ENCODE measurements at places on chromosomes 6 and 20. TPM values are rescaled to one million over a fixed set of nuclear protein-coding genes. Genes with fewer than 3 reads are reported as not detected.
A peak's percentile ranks its signal among the peaks of the same experiment; 100 is the strongest.

UNC93A gene
- not detected for total RNA-seq

PGC gene
- total RNA-seq, result not detected

DNA sequence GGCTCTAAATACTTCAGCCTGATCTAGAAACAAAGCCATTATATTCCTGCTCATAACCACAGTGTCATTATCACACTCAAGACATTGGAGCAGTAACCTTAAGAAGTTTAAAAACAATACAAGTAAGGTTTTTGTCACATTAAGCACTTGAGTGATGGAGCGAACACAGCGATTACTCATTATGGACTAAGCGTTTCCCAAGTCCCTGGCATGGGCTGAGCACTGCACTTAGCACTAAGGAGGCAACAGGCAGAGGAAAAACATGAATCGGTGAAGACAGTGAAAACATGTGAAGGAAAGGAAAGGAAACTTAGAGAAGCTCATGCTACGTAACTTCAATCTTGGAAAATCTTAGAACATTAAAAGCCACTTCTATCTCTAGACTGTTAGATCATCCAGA is 108.7 kb downstream of the SLC24A3 start:
- no peak for DNase-seq

DNA sequence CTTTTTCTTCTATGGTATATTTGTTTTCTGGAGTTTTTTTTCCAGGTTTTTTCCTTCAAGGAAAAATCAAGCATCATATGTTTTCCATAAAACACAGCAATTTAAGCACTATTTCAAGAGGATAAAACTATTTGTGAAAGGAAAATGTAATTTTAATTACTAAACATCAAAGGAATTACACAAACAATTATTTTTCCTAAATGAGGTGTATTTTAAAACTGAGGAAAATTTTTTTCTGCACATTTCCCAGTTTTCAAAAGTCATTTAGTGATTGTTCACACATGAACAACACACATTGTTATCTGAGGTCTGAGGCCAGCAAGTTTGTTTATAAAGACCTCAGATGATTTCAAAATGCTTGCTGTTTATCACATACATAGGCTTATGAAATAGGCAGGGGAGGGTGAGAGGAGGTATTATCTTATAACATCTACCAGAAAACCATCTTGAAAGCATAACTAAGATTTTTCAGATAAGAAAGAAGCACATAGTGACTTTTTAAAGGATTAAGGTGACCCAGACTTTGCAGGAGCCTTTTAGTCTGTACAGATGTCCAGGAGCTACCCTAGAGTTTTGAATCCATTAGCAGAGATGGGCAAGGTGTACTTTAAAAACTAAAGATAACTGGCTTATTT is 381.6 kb downstream of the GJA1 start:
- DNase-seq, result no peak

SLC52A3 gene
- total RNA-seq, result not detected

TAB2 gene
- total RNA-seq, result 19.0 TPM

CLVS2 gene
- not detected for total RNA-seq

TCP11 gene
- 0.13 TPM for total RNA-seq

DNA sequence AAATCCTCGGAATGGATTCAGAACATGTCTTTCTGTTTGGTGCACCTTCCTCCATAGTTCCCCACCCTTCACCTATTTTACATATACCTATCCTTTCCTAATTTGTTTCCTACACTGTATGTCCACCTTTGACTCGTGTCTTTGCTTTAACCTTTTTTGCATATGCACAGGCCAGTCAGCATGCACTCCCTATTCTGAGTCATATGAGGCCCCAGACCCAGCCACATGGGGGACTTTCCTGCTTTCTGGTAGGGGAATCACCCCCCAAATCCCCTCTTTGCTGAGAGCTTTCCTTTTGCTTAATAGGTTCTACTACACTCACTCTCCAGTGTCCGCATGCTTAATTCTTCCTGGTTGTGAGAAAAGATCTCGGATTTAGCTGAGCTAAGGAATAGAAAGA is 393.8 kb upstream of the IMPG1 start:
- DNase-seq, result no peak

CENPB gene
- total RNA-seq, result 77.4 TPM

OR2B6 gene
- total RNA-seq, result not detected

DNA sequence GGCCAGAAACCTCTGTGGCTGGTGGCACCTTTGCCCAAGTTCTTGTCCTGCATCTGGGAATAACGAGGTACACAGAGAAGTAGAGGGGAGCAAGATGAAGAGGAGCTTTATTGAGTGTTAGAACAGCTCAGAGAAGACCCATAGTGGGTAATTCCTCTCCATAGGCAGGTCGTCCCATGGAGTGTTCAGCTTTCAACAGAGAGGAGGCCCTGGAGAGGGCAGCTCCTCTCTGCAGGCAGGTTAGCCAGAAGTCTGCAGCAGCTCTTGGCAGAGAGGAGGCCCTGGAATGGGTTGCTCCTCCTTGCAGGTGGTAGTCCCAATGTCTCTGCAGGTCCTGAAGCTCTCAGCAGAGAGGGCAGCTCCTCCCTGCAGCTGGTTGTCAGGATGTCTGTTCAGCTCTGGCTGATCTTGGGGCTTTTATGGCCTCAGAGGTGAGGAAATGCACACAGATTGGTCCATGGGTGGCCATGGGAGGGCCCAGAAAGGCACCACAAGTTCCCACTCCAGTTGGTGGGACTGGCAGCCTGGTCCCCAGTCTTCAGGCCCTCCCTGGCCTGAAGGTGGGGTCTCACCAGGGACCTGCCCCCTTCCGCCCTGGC is 89.0 kb downstream of the IPCEF1 start:
- no peak for DNase-seq

- DNase-seq, result no peak
These were observed 23.3 kb downstream of the MTFR2 start for GRCh38 chr6:136226674-136227377.

FAM210B gene
- total RNA-seq, result 24.1 TPM

CCN6 gene
- not detected for total RNA-seq

NKX2-2 gene
- total RNA-seq, result not detected

FAM50B gene
- total RNA-seq, result 4.4 TPM

PPIL6 gene
- 0.76 TPM for total RNA-seq

- no peak for DNase-seq
These were observed 64.3 kb downstream of the TTI1 start for GRCh38 chr20:37968841-37969401.

CEP162 gene
- total RNA-seq, result 2.9 TPM

DNA sequence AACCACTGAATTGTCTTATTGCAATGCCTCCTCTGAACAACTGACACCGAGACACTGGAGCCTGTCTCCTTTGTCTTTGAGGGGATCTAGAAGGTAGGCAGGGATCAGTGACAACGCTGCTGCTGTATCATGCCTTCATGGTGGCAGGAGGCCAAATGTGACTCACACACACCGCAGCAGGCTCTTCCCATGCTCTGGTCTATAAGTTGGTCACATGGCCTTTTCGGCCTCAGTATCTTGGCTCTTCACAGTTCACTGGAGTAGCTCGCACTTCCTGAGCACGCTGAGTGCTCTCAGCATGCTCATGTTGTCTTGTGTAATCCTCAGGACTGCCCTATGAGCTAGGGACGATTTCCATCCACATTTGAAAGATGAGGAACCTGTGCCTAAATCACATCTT is 167.4 kb upstream of the PCSK2 start:
- no peak for DNase-seq

DNA sequence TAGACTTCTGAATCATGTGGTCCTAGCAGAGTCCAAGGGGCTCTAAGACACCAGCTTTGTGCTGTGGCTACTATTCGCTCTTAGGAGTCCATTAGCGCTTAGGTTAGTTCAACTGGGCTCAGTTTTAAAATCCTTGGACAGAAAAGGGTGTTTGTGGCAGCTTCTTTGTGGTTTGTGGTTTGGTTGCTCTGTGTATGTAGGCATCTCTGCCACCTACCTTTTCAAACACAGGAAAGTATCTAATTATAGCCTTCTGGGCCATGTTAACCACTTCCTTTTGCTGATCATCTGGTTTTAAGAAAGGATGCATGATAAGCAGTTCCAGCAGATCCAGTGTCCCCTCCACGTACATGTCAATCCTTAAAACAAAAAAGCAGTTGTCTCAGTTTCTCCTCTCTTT is 10.8 kb downstream of the GSTA4 start:
- DNase-seq, result no peak

TTLL9 gene
- not detected for total RNA-seq

DNA sequence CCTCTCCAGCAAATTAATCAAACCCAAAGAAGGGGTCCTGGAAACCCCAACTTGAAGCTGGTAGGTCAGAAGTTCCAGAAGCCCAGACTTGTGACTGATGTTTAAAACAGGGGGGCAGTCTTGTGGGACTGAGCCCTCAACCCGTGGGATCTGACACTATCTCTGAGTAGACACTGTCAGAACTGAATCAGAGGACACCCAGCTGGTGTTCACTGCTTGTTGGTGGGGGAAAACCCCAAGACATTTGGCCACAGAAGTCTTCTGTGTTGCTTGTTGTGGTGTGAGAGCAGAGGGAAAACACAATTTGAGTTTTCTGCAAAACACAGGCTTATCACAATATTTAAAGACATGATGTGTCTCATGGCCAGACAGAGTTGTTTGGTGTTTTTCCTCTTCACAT is 29.9 kb downstream of the KIF13A start:
- peak; percentile 50 for DNase-seq

- DNase-seq, result no peak
These were observed 316.6 kb downstream of the TPBG start for GRCh38 chr6:82680192-82680591.

DNA sequence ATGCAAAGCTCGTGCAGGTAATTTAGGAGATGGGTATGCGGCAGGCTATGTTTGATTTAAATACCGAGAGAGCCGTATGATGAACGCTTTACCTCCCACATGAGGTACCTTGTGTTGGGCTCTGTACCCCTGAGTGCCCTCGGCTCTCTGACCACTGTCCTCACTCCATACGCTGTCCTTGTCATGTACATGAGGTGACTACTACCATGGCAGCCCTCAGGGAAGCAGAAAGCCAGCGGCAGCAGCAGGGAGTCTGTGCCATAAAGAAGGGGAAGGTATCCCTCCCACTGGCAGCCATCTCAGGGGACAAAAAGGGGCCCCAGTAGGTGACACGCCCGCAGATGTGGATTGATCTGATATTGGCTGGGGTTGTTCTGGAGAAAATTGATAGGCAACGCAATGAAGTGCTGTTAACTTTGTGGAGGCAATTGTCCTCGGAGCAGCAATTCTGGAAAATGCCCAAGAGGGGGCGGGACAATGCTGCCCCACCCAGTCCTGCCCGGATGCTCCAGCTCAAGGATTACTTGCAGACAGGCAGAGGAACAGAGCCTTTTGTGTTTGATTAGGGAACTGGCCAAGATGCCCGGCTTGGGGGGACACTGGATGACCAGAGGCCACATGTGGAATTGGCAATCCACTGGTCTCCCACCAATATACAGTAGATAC is 38.0 kb upstream of the HSF2 start:
- no peak for DNase-seq

GRCh38 chr6:16450285-16450684 is 211.9 kb downstream of the GMPR start:
- no peak for DNase-seq

- no peak for DNase-seq
These were observed 22.2 kb upstream of the ADGRG6 start for GRCh38 chr6:142279350-142280180.

- no peak for DNase-seq
These were observed 68.4 kb downstream of the EYA4 start for GRCh38 chr6:133309579-133309978.

GZF1 gene
- total RNA-seq, result 14.6 TPM

GRCh38 chr6:133499662-133500061 is 258.5 kb downstream of the EYA4 start:
- DNase-seq, result no peak

DNA sequence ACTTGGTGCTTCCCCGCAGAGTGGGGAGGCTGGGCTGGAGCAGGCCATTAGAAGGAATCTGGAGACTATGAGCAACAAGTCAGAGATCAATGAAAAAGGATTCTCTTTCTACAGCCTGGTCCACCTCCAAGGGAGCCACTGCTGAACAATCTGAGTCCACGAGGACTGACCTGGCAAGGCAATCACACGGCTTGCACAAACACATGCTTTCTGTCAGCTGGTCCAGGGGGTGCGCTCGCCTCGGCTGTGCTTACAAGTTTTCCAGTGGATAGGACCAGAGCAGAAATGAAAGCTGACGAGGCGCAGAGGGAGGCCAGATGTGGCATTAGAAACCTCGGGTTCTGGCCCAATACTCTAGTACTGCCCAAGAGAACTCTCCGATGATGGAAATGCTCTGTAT is 18.1 kb downstream of the KCNK5 start:
- no peak for DNase-seq

HLA-DQA1 gene
- total RNA-seq, result not detected

PSORS1C2 gene
- total RNA-seq, result not detected

DNA sequence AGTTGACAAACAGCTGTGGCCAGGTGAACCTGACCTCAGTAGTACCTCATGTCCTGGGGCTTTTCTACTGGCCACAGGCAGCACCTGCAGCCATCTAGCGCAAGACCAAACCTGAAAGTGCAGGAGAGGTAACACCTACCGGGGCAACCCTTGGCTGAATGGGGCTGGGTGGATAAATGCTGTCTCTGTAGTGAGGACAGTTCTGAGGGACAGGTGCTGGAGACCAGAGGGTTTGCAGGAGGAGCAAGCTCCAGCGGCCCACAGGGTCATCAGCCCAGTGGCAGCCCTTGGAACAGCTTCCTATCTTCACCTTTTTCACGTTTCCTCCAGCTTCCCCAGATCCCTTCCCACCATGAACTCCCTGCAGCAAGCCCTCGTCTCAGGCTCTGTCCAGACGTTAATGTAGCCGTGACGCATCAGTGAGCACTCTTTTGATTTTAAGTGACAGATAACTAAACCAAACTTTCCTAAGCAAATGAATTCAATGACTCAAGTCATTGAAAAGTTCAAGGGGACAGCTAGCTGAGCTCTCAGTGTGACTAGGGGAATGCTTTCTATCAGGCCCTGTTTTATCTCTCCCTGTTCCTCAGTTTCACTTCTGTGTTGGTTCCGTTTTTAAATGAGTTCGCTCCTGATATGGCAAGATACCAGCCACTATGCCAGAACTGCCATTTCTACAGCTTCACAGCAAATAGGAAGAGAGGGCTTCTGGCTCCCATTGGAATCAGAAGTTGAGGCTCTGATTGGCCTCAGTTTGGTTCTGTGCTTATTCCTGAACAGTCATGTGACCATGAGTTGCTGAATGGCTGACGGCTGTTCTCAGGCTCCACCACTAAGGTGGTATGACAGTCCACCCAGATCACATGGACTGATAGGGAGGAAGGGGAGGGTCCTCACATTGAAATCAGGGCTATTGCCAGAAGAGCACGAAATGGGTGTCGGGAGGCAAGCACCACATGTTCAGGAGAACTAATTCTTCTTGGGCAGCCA is 12.1 kb upstream of the PFDN4 start:
- no peak for DNase-seq

- DNase-seq, result no peak
These were observed 198.3 kb downstream of the ZNF217 start for GRCh38 chr20:53395188-53395923.

FRMD1 gene
- total RNA-seq, result not detected

GRCh38 chr6:142886431-142887170 is 58.4 kb downstream of the HIVEP2 start:
- peak; percentile 69 for DNase-seq

NKAIN2 gene
- total RNA-seq, result not detected

IL17F gene
- total RNA-seq, result not detected

GRCh38 chr6:113744861-113745260 is 112.3 kb upstream of the MARCKS start:
- no peak for DNase-seq

Measured in dermis microvascular lymphatic vessel endothelial cell (primary cell).